A549 treated with RU486 at 1 μM for 4 hours (cell line): ENCODE measurements at places on chromosomes 5 and 9. TPM values are rescaled to one million over a fixed set of nuclear protein-coding genes. Genes with fewer than 3 reads are reported as not detected.

The CEL gene
- 0.31 to 0.74 TPM (median 0.66 TPM) in 5 replicates for total RNA-seq

The TMEM174 gene
- total RNA-seq, result not detected in 5 replicates

The FCN2 gene
- total RNA-seq, result not detected in 5 replicates

The PARP8 gene
- 0.08 to 0.43 TPM (median 0.14 TPM) in 5 replicates for total RNA-seq

The PDLIM4 gene
- 0.12 to 0.49 TPM (median 0.37 TPM) in 4 of 5 replicates, not detected in the other for total RNA-seq

The NINJ1 gene
- 65.1 to 101 TPM (median 83.7 TPM) in 5 replicates for total RNA-seq

The ELAVL2 gene
- 0.10 to 0.19 TPM in 2 of 5 replicates, not detected in the others for total RNA-seq

The SLC34A3 gene
- 0.07 to 0.08 TPM (median 0.07 TPM) in 3 of 5 replicates, not detected in the others for total RNA-seq

The GRHPR gene
- 140 to 171 TPM (median 163 TPM) in 5 replicates for total RNA-seq

The COQ4 gene
- total RNA-seq, result 47.8 to 60.9 TPM (median 58.4 TPM) in 5 replicates

The TMEM232 gene
- 0.35 TPM in 1 of 5 replicates, not detected in the others for total RNA-seq

The PCDHGA10 gene
- not detected in 5 replicates for total RNA-seq

The ATG10 gene
- 7.2 to 9.4 TPM (median 7.6 TPM) in 5 replicates for total RNA-seq

The EDIL3 gene
- total RNA-seq, result 0.15 to 0.30 TPM (median 0.23 TPM) in 5 replicates

The PCDHB12 gene
- total RNA-seq, result 0.05 to 0.09 TPM in 2 of 5 replicates, not detected in the others

The ENTPD8 gene
- total RNA-seq, result 0.15 to 0.31 TPM (median 0.20 TPM) in 5 replicates

The RNF38 gene
- 6.5 to 9.0 TPM (median 8.9 TPM) in 5 replicates for total RNA-seq

The TMEM215 gene
- total RNA-seq, result not detected in 5 replicates

The HBEGF gene
- total RNA-seq, result 5.8 to 7.6 TPM (median 7.1 TPM) in 5 replicates

The SLC45A2 gene
- total RNA-seq, result not detected in 5 replicates

The NRG2 gene
- 1.8 to 2.8 TPM (median 2.1 TPM) in 5 replicates for total RNA-seq

The GDNF gene
- 0.11 to 0.14 TPM in 2 of 5 replicates, not detected in the others for total RNA-seq

The CCL27 gene
- total RNA-seq, result 0.22 to 0.41 TPM (median 0.23 TPM) in 3 of 5 replicates, not detected in the others

The ARL15 gene
- 2.0 to 6.3 TPM (median 5.0 TPM) in 5 replicates for total RNA-seq

The PCDHA9 gene
- 0.04 TPM in 1 of 5 replicates, not detected in the others for total RNA-seq
